Stimulated activated CD4-positive, alpha-beta T cell treated with anti-CD3 and anti-CD28 coated beads, Interleukin-12 subunit alpha, Interleukin-12 subunit beta, amount 100 ng/mL, for 24 hours (primary cell): ENCODE measurements at places on chromosomes 6 and 20.

GRCh38 chr6:121828146-121828886 lies 392.9 kb downstream of the GJA1 start:
- no peak for DNase-seq

- no peak for DNase-seq
Measured at GRCh38 chr20:57993716-57994431, 234.6 kb downstream of the ANKRD60 start.

GRCh38 chr6:36805096-36805797 lies 34.0 kb downstream of the CPNE5 start:
- DNase-seq: no peak

DNA sequence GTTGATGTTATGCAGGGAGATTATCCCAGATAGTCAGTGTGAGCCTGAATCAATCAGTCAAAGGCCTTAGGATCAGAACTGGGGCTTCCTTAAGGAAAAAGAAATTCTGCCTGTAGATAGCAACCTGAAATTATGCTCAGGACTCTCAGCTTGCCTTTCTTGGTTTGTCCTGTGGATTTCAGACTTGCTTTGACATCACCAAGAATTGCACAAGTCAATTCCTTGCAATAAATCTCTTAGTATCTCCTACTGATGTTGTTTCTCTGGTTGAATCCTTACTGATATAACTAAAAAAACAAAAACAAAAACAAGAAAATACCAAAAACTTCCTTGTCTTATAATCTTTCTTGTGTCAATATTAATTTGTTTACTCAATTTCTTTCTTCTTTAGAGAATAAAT lies 258.9 kb upstream of the TCF21 start:
- no peak for DNase-seq

DNA sequence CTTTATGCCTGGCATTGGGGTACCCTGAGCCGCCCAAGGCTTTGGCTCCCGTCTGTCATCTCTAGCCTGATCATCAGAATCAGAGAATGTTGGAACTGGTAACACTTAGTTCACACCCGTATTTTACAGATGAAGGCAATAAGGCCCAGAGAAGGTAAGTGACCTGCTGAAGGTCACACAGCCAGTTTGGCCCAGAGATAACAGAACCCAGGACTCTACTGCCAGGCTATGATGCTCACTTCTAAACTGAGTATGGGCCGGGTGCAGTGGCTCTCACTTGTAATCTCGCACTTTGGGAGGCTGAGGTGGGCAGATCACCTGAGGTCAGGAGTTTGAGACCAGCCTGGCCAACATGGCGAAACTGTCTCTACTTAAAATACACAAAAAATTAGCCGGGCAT lies 1.8 kb upstream of the TGM6 start:
- DNase-seq: no peak

DNA sequence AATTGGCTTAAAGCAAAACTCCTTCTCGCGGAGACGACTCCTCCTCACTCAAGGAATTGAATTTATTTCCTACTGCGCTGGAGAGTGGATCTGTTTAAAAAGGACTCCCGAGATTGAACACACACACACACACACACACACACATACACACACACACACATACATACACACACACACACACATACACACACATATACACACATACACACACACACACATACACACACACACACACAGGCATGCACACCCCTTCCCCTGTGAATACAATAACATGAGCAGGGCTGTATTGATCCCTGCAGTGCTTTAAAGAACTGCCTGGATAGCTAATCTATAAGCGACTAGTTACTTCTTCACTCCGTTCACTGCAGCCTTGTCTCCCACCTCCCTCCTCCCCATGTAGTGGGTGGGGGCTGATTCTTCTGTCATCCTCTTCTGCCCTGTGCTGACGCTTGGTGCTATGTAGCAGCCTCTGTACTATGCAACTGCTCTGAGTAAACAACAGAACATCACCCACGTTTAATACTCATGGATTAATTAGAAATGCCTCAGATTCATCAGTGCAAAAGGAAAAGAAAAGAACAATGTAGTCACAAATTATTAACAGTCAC lies 549.0 kb downstream of the CDH26 start:
- DNase-seq: no peak

DNA sequence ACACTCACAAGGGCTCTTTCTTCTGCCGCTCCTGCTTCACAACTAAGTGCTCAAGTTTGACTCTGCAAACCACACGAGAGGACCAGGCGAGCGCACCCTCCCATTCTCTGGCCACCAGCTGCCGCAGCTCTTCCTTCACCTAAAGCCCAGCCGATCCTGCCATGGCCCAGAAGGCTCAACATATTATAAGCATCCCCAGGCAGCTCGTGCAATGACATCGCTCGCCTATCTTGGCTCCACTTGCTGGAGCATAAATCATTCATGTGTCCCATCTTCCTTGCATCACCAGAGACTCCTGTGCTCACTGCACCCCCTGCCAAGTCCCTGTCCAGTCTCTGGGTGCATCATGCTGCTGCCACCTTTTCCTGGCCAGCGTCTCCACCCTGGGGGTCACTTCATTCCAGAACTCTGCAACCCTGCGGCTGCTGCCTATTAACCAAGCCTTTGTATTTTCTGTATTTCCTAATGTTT lies 59.0 kb downstream of the PSMG4 start:
- no peak for DNase-seq
